Urinary bladder (tissue), 4 donors: ENCODE measurements at places on chromosomes 11 and 22. TPM values are rescaled to one million over a fixed set of nuclear protein-coding genes. Genes with fewer than 3 reads are reported as not detected.

Gene SAA4
- total RNA-seq: not detected

GRCh38 chr11:33940538-33940815, 48.6 kb upstream of the LMO2 start:
- DNase-seq: no peak

GRCh38 chr11:120694726-120695125, 183.2 kb downstream of the GRIK4 start:
- DNase-seq: no peak

GRCh38 chr11:130516554-130517505, 68.4 kb downstream of the ADAMTS15 start:
- no peak for DNase-seq

DNA sequence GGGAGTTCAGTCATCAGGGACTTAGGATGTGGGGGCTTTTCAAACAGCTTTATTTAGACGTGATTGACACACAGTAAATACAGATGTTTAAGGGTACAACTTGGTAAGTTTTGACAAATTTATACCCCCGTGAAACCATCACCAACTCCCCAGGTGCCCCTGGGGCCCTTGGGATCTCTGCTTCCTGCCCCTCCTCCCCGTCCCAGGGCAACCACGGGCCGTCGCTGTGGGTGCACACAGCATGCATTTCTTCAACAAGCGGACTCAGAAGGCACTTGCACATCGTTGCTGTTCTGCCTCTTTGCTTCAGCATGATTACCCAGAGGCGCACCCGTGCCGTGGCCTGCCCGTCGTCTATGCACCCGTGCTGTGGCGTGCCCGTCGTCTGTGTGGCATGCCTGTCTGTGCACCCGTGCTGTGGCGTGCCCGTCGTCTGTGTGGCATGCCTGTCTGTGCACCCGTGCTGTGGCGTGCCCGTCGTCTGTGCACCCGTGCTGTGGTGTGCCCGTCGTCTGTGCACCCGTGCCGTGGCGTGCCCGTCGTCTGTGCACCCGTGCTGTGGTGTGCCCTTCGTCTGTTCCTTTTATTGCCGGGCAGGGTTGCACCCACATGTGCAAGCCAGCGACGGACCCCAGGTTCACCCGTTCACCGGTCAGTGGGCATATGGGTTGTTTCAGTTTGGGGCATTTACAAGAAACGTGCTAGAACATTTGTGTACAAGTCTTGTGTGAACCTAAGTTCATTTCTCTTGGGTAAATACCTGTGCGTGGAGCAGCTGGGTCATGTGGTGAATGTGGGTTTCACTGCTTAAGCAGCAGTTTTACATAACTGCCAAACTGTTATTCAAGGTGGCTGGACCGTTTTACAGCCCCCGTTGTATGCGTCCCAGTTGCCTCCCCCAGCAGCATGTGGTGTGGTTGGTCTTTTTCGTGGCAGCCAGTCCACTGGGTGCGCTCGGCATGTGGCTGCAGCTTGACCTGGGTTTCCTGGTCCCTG, 8.3 kb downstream of the CD81 start:
- DNase-seq: no peak

DNA sequence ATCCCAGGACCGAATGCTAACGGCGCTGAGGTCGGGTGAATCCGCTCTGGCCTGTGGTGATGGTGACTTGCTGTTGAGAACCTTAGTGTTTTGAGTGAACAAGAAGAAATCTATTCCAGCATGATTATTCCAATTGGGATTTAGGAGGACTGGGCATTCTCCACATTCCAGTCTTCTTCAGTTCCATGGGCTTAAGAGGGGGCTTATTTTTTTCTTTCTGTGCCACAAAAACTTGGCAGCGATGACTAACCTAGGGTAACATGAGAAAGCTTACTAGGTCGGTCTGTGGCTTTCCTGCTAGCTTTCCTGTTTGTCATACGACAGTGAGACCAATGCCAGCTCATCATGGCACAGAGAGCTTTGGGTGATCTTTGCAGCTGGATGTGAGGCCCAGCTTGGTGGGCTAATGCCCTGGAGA, 62.9 kb upstream of the ATXN10 start:
- DNase-seq: no peak

GRCh38 chr11:118042141-118042540, 34.7 kb upstream of the TMPRSS4 start:
- no peak for DNase-seq

- no peak for DNase-seq
Measured at GRCh38 chr11:109697140-109697843, 275.3 kb downstream of the C11orf87 start.

- no peak for DNase-seq
Measured at GRCh38 chr11:75281469-75282095, 41.0 kb downstream of the TPBGL start.

Gene KIAA1671
- total RNA-seq: 19.0 TPM

Gene NPTXR
- total RNA-seq: 4.2 TPM

- no peak for DNase-seq
Measured at GRCh38 chr11:102600666-102601065, 24.5 kb downstream of the MMP20 start.

- DNase-seq: no peak
Measured at GRCh38 chr22:23862103-23862502, 4.4 kb downstream of the SLC2A11 start.
